Adipocyte (in vitro differentiated cells): ENCODE measurements at places on chromosomes 1 and 21.

DNA sequence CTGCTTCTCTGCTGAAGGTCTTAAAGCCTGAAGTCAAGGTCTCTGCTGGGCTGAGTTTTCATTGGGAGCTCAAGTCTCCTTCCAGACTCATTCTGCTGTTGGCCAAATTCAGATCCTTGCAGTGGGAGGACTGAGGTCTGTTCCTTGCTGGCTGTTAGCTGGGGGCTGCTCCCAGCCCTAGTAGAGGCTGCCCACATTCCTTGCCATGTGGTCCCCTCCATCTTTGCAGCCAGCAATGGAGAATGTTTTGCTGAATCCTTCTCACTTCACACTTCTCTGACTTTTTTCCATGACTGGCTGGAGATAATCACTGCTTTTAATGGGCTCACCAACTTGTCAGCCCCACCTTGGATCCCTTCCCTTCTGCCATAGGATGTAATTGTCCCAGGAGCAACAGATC, 33.2 kb downstream of the UBASH3A start:
- no peak for DNase-seq

GRCh38 chr1:234851450-234852438, 241.8 kb upstream of the IRF2BP2 start:
- DNase-seq: peak; percentile 15

GRCh38 chr1:33515112-33515511, 42.7 kb downstream of the ZSCAN20 start:
- no peak for DNase-seq

- no peak for DNase-seq
Measured at GRCh38 chr1:57959531-57960241, 535.8 kb upstream of the DAB1 start.

DNA sequence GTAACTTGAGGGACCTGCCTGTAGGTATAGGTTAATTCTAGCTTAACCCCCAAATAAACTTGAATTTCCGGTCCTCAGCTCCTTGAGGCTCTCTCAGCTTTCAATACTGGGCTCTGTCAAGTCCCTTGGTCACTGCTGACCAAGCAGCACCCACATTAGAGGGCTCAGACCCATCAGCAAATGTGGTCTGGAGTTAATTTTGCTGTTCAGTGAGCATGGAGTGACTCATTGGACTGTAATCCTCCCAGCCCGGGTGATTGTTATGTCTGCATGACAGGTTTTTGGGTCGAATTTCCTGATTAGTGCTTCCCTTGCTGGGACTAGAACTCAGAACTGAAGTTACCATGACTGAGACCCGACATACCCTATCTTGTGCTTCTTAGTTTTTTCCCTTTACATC, 130.6 kb downstream of the URB2 start:
- DNase-seq: peak; percentile 36

GRCh38 chr1:239811211-239811885, 280.3 kb upstream of the FMN2 start:
- DNase-seq: no peak

- DNase-seq: no peak
Measured at GRCh38 chr1:180173952-180174351, 19.3 kb downstream of the QSOX1 start.

DNA sequence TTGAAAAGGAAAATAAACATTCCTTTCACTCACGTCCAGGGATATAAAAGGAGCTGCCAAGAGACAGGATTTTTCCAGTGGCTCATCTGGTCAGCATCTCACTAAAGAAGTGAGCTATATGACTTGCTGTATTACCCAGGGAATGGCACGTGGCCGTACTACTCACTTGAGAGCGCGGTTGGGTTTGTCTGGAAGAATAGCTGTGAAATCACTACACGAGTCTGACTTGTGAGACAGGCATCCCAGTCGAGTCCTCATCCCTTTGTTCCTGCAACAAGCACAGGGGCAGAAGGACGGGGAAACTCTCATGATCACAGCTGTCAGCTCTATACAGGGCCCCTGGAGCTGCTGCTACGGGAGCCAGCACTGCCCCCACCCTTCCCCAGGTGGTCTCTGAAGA, 17.7 kb downstream of the RGS8 start:
- DNase-seq: no peak

DNA sequence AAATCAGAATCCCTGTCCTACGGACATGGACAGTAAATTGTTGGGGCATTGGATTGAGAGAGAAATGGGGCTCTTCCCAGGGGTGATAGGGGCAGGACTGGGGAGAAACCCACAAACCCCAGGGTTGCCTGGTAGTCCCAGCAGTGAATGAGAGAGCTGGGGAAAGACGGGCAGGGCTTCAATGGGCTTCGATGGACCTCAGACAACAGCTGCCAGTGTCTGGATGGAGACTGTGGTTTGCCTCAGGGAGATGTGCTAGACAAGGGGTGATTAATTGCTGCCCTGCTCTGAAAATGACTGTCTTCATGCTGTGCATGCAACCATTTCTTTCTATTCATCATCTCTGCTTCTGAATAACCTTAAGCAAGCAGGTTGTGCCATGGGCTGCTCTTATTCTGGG, 7.4 kb downstream of the GPR25 start:
- DNase-seq: no peak
